ENCODE measurements at places on chromosomes 4 and X.

- no peak for DNase-seq
These were observed 252.6 kb downstream of the PAPSS1 start for GRCh38 chr4:107467461-107467860.

DNA sequence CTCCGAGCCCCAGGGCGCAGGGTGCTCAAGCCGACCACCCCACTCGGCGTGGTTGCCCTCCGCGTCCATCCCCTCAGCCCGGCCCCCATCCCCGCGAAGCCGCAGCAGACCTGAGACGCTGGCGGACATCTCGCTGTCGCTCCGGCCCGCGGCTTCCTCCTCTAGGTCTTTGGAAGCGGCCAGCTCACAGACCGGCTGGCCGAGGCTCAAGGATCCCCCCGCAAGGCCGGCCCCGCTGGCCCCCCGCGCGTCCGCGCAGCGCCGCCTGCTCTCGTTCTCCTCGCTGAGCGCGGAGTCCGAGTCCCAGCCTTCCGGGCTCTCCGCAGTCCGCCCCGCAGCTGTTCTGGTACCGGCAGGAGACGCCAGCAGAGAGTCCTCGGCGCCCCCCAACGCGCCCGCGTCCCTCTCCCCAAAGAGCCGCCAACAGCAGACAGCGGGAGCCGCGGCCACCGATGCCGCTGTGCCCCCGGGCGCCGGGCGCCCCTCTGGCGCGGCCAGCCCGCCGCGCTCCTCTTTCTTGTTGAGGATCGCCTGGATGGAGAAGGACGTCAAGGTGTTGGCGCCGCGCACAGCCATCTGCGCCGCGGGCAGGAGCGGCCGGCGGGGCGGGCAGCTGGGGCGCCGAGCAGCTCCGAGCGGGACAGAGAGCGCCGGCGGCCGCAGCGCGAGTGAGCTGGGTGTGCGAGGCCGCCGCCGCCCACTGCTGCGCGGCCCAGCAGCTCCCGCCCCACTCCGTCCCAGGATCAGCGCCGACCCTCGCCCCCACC lies at the start of gene NKX3-2:
NKX3-2 (minus strand) TSS at position 670 of the 767 bp plus-strand sequence; CDS start at position 576, 94 bp downstream.
- DNase-seq: peak; percentile 12

DNA sequence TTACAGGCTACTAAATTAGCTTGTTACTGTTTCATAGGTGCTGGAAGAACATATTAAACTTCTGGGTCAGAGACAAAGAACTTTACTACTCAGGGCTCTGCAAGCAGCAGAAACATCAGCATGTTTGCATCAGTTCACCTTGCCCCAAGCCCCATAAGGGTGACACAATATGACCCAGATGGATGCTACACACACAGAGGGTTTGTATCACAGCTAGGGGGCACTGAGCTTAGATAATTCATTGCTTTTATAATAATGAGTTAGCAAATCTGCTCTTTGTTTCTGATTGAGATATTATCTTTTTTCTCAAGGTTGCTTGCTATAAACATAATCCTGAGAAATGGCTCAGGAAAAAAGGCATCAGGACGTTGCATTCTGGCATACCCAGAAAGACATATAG lies 4.8 kb upstream of the SYNPO2 start:
- no peak for DNase-seq

- DNase-seq: no peak
These were observed 19.9 kb upstream of the KIAA1210 start for GRCh38 chrX:119147486-119147885.

DNA sequence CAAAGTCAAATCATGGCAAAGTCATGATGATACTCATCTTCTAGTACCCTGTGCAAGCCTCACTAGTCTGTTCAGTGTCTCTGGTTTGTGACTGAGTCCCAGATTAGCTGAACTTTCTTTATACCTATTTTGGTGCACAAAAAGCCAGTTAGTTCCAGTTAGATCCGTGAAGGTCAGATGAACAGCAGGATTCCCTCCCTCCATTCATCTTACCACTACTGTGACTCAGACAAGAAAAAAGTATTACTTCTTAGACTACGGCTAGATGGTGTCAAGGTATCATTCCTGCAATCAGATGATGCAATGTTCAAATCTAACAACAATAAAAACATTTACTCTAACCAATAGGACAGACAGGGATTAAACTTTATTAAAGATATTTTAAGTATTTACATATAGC lies 30.4 kb downstream of the ARHGEF6 start:
- DNase-seq: no peak

DNA sequence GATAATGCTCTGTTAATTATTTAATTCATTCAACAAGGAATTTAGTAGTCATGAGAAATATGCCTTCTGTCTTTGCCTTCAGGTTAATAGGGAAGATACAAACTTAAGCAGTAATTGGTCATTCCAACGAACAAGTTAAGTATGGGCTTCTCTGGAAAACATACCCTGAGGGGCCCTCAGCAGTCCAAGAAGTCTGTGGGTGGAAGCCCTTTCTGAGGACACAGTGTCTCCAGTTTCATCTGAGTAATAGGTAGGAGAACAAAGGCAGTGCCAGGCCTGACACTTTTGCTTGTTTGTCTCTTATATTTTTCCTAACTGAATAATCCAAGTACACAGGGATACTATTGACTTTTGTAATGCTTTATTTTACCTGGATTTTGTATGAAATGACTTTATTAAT lies 262.5 kb downstream of the FBXW7 start:
- DNase-seq: no peak

DNA sequence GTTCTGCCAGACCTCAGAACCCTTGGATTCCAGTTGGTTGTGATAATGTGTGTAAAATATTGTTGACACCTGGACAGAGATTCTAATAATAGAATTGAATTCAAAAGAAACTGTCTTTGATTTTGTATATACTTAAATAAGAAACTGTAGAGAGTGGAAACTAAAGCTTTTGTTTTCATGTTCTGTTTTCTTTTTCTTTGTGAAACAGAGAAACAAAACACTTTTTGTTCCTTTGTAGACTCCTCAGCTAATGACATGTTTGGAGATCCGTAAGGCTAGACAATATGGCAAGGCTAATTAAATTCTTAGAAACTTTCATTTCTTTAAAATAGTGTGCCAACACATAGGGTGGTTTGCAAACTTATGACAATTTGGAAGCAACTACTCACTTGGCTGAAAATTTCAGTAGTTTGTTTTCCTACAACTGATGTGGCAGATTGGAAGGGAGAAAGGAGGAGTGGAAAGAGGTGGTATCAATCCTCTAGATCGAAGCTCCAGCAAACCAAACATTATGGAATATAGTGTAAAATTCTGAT lies 90.9 kb upstream of the FAT1 start:
- no peak for DNase-seq

DNA sequence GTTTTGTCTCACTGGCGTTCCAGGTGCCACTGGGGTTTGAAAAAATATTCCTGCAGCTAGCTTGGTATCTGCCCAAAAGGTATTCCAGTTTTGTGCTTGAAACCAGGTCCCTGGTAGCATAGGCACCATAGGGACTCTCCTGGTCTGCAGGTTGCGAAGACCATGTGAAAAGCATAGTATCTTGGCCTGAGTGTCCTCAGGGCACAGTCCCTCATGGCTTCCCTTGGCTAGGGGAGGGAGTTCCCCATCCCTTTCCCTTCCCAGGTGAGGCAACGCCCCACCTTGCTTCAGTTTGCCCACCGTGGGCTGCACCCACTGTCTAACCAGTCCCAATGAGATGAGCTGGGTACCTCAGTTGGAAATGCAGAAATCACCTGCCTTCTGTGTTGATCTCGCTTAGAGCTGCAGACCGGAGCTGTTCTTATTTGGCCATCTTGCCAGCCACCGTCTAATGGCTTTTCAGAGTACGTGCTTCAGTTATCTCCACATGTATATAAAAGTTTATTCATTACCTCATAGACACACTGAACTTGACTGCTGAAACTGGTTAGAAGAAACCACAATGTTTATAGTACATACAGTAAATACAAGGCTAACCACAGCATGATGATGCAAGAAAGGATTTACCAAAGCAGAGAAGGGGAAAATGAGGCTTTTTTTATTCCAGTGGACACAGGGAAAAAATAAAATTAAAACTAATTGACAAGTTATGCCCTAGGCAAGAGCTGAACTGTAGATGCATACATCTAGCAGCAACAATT lies 10.6 kb downstream of the PBDC1 start:
- DNase-seq: no peak

DNA sequence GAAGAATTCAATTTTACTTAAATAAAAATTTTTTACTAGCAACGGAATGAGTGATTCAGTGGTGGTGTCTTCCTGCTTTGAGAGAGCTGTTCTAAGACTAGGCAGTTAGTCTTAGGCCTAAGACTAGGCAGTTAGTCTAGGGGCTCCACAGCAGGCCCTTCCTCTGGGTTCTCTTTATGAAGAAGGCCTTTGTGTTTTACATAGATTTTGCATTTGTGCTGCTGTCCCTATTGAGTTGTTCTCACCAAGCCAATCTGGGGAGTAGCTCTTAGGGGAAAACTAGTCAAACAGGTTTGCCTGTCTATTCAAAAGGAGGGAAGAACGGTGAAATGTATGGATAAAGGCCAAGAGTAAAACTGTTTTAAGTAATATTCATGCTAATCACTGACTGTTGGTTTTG lies 7.6 kb downstream of the UGT8 start:
- DNase-seq: no peak

DNA sequence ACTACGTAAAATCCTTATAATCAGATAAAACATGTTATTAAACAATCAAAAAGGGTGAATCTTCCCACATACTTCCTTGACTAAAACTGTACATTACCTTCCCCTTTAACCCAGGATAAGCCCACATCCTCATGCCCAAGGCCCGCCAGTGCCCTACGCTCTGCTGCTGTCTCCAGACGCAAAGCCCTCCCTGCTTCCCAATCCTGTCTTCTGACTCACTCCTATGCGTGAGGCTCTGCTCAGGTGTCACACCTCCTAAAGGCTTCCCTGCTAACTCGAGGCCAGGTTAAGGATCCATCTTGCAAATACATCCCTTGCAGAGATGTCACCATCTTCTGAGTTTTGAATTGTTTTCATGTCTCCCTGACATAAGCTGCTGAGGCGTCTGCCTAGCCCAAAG lies 61.6 kb downstream of the STX18 start:
- no peak for DNase-seq

Data from G401 (cell line).